Endothelial cell (in vitro differentiated cells): ENCODE measurements at places on chromosomes 11 and 22.
A peak's percentile ranks its signal among the peaks of the same experiment; 100 is the strongest.

GRCh38 chr11:3989276-3989920 lies 105.2 kb upstream of the RRM1 start:
- peak; percentile 23 for DNase-seq

DNA sequence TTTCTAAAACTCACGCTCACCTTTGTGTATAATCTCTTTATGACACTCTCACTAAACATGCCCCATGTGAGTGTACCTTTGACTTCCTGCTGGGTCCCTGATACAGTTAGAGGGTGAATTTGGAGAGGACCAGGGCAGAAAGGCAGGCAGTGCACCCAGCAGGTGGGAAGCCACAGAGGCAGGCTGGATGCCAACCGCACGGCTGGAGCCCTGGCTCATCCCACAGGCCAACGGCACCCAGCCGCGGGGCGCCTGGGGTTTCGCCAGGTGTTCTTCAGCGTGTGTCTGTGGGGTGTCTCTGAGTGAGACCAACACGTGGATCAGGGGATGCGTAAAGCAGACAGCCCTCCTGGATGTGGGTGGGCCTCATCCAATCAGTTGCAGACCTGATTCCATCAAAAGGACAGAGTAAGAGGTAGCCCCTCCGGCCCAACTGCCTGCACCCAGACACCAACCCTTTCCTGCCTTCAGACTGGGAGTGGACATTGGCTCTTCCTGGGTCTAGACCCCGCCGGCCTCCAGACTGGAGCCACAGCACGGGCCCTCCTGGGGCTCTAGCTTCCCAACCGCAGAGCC lies 51.6 kb downstream of the DHCR7 start:
- no peak for DNase-seq

DNA sequence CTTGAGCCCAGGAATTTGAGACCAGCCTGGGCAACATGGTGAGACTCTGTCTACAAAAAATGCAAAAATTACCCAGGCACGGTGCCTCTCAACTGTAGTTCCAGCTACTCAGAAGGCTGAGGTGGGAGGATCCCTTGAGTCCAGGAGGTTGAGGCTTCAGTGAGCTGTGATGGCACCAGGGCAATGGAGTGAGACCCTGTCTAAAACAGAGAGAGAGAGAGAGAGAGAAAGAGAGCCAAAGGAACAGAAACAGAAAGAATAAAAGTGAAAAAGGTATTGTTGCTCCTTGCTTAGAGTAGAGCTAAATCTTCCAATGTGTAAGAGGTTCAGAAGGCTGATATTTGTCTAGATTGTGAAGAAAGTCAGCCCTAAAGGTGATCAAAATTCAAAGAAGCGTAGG lies 8.9 kb upstream of the ETS1 start:
- no peak for DNase-seq

GRCh38 chr11:44110231-44110679 lies 14.8 kb downstream of the EXT2 start:
- DNase-seq: peak; percentile 64

DNA sequence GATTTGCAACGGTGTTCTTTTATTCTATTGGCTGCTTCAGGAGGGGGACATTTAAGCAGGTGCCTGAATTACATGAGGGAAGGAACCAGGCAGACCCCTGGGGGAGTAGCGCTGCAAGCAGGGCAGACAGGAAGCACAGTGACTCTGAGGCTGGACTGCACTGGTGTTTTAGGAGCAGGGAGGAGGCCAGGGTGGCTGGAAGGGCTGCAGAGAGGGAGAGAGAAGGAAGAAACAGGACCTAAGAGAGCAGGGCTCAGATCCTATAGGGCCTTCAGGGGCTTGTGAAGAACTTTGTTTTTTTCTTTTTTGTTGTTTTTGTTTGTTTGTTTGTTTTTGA lies 62.5 kb upstream of the SORL1-AS1 start:
- no peak for DNase-seq

DNA sequence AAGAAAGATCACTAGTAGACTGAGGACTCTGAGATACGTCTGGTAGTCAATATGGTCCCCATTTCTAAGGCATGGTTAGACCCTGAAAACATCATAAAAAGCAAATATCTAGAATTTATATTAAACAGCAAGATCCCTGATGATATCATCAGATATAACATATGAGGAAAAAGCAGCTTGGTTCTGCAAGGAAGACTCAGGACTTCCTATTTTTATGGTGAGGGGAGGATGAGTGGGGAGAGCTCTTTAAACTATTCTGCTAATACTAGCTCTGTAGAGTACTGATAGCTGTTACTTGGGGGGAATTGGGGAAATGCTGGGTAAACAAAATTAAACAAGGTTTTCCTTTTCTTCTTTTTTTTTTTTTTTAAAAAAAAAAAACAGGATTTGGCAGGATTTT lies 235.8 kb downstream of the SWAP70 start:
- DNase-seq: no peak

DNA sequence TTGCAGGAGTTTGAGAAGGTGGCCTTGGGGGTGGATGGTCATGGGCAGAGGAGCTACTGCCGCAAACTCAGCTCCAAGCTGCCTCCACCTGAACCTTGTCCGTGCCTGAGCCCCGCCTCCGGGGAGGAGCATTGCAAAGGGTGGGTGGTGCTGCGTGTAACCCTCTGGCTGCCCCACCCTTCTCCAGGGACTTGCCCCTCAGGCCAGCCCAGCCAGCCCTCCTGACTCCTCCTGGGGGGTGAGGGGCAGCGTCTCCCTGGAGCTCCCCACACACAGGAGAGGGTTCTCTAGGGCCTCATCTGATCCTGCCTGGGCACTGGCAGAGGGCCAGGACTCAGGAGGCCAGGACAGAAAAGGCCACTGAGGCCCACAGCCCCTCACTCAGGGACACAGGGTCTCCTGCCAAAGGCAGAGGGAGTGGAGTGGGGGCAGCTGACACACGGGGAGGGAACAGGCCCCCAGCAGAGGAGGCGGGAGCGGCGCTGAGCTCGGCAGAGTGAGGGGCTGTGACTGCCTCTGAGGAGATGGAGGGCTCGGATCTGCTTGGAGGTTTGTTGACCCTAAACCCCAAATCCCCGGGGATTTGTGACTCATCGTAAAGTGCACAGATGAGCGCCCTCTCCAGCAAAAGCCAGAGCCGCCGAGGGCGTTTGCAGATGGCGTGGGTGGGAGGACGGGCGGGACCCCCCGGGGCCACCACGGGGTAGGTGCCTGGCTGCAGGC lies 12.8 kb downstream of the BRSK2 start:
- DNase-seq: no peak

DNA sequence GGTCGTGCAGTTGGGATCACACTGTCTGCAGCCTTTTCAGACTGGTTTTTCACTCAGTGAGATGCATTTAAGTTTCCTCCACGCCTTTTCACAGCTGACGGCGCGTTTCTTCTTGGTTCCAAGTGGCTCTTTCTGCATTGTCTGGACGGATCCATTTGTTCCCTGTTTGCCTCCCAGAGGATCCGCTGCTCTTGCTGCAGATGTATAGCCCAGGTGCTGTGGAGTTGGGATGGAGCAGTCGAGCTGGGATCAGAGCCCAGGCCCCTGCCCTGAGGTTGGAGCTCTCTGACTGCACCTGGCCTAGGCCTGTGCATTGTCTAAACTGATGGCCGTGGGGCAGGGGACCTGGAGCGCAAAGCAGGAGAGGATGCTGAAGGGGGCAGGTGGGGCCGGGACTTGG lies 51.6 kb downstream of the PARVB start:
- no peak for DNase-seq

DNA sequence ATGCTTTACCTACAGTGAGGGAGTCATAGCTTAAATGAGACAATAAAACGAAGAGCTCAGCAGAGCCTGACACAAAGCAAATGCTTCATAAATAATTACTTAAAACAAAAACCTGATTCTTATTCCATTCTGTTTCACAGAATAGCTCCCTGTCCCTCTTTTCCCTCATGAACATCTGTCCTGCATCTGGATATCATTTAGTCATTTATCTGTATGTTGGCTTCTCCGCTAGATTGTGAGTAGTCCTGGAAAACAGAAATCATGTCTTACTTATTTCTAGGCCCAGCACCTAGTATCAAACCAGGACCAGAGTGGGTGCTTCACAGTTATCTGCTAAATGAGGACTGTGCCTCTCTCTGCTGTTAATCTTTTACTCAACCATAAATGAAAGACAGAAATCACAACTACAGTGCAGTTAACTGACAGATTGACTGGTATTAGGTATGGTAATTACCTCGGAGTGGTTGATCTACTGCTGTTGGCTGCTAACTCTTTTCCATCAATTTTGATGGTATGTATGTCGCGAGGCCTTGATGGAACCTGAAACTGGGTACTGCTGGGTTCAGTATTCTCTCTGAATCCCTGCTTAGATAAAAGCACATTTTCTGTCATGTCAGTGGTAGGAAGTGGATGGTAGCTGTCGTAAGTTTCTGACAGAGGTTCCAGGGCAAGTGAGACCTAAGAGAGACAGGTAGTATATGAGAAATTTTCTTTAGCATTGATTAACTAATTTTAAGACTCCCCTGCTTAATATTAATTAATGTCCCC lies 31.5 kb downstream of the C2CD3 start:
- no peak for DNase-seq

DNA sequence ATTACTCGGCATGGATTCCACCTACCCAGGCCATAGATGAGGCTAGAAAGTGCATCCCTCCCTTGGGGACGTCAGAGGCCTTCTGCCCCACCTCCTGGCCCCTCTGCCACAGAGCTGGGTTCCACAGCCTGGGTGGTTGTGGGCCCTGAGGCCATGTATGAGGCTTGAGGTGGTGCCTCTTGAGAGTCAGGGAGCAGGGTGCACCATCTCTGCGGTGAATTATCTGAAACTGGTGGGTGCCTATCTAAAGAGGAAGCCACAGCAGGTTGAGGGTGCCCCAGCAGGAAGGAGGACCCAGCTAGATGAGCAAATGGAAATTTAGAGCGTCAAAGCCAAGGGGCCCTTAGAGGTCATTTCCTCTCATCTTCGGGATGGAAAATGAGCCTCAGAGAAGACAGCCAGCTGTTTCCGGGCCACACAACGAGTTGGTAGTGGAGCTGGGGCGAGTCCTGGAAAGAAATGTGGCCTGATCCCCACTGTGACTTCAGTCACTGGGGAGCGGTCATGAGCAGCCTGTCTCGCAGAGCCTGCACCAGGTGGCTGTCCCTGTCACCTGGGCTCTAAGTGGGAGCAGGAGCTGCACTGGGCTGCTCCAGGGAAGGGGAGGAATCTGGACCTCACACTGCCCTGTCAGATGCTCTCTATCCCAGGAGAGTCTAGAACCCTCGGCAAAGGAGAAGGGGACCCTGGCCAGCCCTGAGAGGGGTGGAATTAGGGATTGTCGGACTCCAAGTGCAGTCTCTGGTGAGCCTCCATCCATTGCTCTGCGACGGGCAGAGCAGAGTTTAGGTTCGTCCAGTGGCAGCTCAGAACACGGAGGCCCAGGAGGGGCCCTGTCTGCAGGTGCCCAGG lies 7.3 kb downstream of the ADORA2A start:
- DNase-seq: no peak

DNA sequence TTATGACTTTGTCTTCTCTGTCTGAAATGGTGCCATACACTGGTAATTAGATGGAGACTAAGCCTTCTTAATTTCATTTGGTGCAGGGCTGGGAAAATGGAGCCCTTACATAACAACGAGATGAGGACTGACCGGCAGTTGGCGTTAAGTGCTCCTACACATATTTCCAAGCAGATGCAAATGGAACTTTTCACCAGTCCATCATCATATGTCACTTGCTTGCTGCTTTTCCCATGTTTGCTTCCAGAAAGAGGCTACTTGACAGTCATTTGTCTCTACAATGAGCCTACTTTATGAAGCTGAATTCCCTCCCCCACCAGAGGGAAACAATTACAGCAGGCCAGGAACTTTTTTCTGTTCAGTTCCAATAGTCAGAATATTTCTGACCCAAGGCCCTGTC lies 32.6 kb downstream of the SVIP start:
- no peak for DNase-seq

DNA sequence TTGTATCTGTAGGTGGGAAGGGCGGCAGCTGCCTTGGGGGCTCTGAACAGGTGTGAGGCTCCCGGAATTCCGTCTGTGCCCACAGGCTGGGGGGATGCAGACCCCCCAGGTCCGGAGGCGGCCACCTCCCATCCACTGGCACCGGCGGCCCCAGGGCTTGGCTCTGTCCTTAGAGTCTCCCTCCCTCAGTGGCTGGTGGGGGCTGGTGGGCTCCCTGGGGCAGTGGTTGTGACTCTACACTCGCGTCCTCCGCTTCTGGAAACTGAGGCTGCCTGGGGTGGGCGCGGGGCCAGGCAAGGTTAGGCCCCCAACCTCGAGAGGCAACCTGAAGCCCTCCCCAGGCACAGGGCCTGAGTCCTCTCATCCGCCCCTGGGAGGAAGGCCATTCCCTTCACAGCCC lies 1305.4 kb downstream of the BRD1 start:
- no peak for DNase-seq

GRCh38 chr11:69367211-69367964 lies 73.4 kb downstream of the MYEOV start:
- peak; percentile 1 for DNase-seq

GRCh38 chr11:67095214-67095507 lies 23.9 kb upstream of the KDM2A start:
- no peak for DNase-seq

GRCh38 chr11:85355921-85356320 lies 271.2 kb downstream of the DLG2 start:
- no peak for DNase-seq

- DNase-seq: no peak
Measured at GRCh38 chr11:126764231-126764630, 236.3 kb downstream of the KIRREL3 start.

DNA sequence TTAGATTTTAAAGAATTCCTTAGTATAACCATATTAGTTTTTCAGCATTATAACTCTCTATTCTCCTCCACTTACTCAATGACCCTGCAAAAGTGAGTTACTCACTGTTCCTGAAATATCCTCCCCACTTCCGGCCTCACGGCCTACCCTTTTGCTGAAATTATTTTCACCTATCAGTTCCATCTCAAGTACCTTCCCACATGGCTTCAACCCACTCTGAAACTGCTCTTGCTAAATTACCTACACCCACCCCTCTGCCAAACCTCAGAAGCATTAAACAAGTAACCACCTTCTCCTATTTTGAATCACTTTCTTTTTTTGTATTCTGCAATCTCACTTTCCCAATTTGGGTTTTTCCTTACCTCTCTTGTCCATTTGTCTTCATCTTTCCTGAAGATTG lies 37.7 kb downstream of the OR5P2 start:
- DNase-seq: no peak

DNA sequence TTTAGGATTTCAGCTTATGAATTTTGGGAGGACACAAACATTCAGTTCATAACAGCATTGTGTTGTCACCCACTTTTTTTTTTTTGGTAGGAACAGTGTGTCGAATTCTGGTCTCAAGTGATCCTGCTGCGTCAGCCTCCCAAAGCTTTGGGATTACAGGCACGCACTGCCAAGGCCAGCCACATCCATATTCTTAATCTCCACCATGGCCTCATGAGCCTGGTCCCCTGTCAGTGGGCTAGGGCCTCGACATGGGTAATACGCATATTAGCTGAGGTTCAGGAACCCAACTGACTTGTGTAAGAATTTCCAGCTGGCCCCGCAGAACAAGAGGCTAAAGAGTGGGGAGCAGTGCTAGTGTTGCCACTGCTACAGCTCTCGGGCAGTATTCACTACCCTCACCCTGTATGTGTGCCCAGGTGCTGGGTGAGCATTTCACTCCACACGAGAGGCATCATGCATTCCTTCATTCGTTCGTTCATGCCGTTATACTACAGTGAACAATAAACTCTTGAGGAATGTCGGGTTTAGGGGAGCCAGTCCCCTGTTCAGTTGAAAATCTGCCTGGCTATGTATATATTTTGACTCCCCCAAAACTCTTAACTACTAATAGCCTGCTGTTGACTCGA lies 5.2 kb upstream of the VPREB1 start:
- no peak for DNase-seq
